A549 treated with ZK216348 at 1 μM for 4 hours (cell line): ENCODE measurements at places on chromosomes 1 and 21. TPM values are rescaled to one million over a fixed set of nuclear protein-coding genes. Genes with fewer than 3 reads are reported as not detected.

The KCNQ4 gene
- 0.19 to 0.33 TPM (median 0.25 TPM) in 5 replicates for total RNA-seq

The TMCC2 gene
- total RNA-seq = 1.7 to 2.4 TPM (median 2.2 TPM) in 5 replicates

The ACTN2 gene
- total RNA-seq = not detected in 5 replicates

The CCDC27 gene
- total RNA-seq = not detected in 5 replicates
